ENCODE measurements at places on chromosomes 5 and 9.
A peak's percentile ranks its signal among the peaks of the same experiment; 100 is the strongest.

- DNase-seq, result no peak
Measured at GRCh38 chr5:61330341-61330844, 1.7 kb upstream of the ZSWIM6 start.

DNA sequence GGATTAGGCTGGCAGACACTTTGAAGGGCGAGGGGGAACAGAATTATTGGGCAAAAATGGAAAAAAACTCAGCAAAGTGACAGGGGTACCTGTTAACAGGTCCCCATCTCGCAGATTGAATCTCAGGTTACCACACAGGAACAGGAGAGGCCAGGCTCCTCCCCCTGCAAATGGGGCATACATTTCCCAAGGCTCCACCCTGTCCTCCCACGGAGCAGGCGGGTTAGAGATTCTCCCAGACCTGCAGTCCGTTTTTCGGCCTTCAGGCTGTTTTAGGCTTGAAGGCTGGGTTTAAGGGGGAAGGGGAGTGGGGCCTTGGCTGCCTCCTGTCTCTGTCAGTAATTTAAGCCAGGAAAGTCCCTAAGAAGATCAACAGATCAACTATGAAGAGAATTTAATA lies 42.7 kb downstream of the LRRC70 start:
- no peak for DNase-seq

DNA sequence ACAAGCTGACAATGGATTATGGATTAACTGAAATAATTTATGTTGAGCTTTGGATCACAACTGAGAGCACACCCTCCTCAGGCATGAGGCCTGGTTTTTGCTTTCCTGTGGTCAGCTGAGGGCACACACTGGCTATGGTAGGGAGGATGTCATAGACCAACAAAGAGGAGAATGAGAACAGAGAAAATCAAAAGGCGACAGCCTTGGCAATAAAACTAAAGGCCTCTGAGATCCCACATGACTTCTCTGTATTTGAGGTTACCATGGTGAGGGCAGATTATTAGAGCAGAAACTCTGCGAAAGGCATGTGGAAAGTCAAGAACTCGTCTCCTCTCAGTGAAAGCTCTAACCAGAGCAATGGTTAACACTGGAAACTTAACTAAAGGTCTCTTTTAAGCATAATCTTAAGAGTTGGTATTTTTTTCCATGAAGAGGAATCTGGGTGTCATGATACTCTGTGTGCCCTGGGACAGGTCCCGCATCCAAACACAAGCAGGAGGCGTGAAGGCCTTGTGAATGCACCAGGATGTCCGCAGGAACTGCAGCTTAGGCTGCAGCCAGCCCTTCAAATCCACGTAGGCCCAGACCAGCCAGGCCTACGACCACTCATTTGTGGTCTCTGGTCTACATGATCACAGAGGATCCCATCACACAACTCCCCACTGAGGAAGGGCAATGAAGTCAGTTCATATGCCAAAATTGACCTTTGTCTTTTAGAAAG lies 12.4 kb upstream of the MEIKIN start:
- DNase-seq, result no peak

GRCh38 chr5:78958672-78959445 lies 26.3 kb downstream of the ARSB start:
- DNase-seq, result no peak

- no peak for DNase-seq
Measured at GRCh38 chr9:90301277-90301653, 341.4 kb downstream of the DIRAS2 start.

- no peak for DNase-seq
Measured at GRCh38 chr5:58115811-58116210, 344.1 kb downstream of the PLK2 start.

DNA sequence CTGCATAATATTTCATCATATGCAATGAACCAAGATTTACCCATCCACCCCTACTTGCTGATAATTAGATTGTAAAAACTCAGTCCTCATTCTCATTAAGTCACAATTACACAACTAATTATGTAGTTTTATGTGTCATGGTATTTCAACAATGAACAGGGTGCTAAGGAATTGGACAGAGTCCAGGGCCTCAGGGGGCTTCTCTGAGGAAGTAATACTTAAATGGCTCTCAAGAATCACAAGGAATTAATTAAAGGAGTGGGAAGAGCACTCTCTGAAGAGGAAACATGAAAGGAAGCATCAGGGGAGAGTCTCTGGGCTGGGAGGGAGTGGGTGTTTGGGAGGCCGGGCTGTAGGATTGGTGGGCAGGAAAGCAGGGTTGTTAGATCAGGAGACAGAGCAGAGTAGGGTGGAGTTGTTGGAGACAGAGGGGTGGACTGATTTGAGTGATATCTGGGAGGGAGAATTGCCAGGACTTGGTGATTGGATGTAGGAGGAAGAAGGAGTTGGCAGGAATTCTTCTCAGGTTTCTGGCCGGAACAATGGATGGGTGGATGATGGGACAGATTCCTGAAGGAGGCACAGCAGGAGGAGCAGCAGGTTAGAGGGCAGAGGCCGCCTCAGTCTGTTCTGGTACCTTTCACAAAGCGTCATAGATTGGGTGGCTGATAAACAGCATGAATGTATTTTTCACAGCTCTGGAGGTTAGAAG lies 23.0 kb upstream of the NSG2 start:
- DNase-seq, result no peak

GRCh38 chr9:32627394-32627954 lies 8.0 kb downstream of the TAF1L start:
- no peak for DNase-seq

DNA sequence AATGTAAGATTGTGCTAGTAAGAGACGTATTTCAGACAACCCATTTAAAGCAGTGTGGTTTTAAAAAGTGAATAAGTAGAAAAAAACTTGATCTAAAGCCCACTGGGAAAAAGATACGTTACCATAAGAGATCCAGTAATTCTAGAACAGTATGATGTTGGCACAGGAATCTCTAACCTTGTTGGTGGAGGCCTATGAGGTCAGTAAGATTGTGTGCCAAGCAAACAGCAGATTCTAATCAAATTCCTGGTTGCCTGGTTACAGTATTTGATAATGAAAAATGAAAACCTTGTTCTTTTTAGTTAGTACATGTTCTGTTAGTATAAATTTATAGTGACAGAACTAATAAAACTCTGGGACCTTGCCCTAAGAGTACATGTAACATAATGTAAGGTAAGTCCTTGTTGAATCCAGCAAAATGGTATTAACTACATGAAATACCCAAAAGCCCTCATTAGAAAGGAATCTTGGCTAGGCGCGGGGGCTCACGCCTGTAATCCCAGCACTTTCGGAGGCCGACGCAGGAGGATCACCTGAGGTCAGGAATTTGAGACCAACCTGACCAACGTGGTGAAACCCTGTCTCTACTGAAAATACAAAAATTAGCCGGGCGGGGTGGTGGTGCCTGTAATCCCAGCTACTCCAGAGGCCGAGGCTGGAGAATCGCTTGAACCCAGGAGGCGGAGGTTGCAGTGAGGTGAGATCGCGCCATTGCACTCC lies 33.2 kb upstream of the DMXL1 start:
- DNase-seq, result no peak

DNA sequence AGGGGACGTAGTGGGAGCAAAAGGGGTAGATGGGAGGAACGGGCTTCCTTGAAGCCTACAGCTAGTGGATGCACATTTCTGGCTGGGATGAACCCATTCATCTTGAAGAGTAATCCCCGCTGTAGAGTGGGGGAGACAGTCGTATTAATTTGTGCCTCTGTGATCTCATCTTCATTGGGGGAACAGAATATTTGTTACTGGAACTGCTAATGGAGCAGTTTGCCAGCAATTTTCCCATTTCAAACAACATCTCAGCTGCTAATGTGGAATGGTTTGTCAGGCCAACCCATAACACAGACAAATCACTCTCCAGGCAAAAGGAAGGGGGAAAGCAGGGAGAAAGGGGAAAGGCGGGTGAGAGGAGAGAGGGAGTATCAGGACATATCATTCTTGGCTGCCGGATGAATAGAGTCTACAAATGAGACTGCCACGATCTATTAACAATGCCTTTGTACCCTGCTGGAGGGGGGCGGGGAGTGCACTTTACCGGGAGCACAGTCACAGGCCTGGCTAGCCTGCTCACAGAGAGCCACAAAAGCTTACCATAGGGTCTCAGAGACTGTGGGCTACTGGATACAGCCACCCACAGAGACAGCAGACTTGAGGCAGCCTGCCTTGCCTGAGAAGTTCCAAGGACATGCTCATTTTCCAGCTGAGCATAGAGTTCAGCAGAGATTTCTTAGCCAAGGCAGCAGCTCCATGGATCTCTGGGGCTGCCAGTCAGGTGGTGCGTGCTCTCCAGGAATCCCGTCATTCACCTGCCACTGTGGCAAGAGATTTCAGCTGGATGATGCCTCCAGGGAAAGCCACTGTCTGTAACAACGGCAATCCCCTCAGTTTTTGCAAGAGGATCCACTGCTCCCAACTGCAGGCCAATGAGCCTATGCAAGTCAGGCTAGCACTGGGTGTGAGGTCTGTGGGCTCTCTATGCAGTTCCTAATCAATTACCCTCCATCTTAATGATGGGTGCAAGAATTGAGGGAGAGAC lies 217.7 kb upstream of the PANK3 start:
- DNase-seq, result no peak

DNA sequence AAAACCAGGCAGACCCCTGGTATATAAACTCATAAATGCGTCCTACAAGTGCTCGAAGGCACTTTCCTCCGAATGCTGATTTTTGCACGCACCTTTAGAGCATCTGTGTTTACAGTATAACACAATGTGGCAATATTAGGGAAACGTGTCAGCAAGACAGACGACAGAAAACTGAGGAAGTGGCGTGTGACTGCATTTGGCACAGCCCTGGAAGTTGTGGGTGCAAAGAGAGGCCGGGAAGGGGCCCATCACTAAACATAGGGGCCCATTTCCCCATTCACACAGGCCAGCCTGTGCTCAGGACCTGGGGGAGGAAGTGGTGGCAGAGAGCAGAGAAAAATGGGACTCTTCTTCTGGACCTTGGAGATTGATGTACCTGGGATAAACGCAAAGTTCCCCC lies 48.2 kb downstream of the RASGEF1C start:
- no peak for DNase-seq

- no peak for DNase-seq
Measured at GRCh38 chr5:40217553-40217952, 462.2 kb upstream of the PTGER4 start.

GRCh38 chr5:19577882-19578281 lies 410.1 kb downstream of the CDH18 start:
- no peak for DNase-seq

- DNase-seq, result no peak
Measured at GRCh38 chr9:83342731-83343130, 195.5 kb downstream of the FRMD3 start.

DNA sequence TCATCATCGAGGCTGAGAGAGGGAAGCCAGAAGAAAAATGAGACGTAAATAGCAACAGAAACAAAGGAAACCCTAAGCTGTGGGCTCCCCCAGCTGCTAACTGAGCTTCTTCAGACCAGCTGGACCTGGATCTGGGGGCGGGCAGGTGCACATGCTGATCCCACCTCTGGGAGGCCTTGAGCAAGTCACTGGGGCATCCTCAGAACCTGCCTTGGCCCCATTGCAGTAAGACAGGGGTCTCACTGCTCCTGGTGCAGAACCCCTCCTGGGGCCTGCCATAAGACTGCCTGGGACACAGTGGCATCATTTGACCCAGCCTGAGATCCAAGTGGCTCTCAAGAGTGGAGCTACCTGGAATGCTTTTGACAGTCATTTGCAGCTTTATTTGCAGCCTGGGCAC lies 77.4 kb downstream of the PHF2 start:
- no peak for DNase-seq

DNA sequence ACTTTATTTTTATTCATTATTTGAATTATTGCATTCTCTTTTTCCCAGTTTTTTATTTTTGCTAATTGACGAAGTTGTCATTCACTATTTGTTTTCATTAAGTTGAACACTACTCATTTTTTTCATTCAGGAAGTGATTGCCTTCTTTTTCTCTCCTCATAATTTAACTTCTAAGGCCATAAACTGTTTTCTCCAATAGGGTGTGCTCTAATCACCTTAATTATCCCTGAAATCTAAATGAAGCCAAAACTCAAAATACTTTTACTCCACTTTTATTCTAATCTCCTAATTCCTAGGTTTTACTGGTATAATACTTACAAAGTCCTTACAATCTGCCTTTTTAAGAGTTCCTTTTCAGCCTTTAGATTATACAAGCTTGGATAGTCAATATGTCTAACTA lies 2.9 kb upstream of the OR13C2 start:
- DNase-seq, result no peak

GRCh38 chr9:91207729-91208418 lies 153.8 kb downstream of the AUH start:
- no peak for DNase-seq

DNA sequence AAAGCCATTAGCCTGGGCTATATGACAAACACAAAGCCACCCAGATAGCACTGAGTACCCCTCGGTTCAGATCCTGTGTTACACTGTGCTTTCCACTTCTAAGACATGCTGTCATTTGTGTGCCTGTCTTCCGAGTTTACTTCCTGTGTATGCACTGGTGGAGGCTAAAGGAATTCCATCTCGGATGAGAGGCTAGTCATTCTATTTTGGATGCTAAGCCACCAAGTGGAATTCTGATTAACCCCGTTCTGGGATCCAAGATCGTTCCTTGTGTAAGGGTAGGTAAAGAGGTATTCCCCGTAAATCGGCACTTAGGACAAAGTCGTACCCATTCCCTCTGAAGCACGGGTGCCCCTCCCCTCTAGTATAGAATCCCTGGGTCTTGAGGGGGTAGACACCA lies 8.7 kb downstream of the PROP1 start:
- no peak for DNase-seq

DNA sequence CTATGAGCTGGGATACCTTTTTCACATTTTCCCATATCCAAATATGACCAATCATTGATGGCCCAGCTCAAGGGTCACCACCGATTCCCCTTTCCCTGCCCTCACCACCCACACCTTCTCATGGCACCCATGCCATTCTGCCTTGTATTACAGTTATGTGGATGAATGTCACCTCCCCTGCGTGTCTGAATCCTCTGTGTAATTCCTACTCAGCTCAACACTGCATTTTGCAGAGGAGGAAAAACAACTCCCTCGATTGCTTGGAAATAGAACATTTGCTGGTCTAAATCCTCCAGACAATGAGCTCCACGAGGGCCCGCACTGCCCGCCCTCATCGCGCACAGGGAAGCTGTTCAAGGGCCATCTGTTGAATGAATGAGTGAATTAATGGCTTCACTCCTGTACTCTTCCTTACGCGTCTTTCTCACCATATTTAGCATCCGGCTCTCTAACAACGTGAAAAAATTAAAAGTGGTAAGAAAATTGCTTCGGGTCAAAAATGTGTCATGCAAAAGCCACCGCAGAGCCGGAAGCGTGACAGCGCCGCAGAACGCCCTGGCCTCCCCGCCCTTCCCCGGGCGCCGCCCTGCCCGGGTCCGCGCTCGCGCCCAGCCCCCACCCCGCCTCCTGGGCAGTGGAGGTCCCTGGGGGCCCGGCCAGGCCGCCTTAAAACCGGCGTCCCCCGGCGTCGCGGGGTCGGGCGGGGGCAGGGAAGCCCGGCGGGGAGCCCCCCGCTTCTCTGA lies 704 bp downstream of the SUSD1 start:
- DNase-seq, result peak; percentile 74

- DNase-seq, result no peak
Measured at GRCh38 chr5:151509231-151509630, 61.8 kb downstream of the SLC36A1 start.

All from activated CD4-positive, CD25-positive, alpha-beta regulatory T cell treated with anti-CD3 and anti-CD28 coated beads, Interleukin-2, amount 50 U/mL, for 72 hours (primary cell).